NCI-H2081 treated with DMSO at 0.1 percent for 48 hours (cell line): ENCODE measurements at places on chromosomes 1 and 21.
A peak's percentile ranks its signal among the peaks of the same experiment; 100 is the strongest.

DNA sequence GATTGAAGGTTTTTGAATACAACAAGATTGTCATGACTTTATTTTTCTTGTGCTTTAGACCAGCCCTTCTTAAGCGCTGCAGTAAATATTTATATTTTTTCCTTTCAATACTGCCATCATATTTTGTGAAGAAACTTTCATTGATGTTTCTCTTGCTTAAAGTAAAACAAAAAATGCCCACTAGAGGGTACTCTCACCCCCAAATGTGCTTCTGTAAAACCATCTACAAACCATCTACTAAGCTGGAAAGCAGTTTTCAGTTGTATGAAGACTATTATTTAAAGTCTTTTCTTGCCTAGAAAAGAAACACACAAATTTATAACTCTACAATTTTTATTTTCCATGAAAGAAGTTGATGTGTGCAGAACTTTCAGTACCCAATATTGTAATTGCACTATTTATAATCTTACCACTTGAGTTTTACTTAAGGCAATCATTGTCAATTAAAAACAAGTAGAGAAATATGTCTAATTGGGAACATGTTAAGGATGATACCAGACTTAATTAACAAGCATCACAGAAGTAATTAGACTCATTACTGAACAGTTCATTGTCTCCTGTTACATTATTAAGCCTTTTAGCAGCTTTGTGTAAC, 10.7 kb downstream of the LEPR start:
- DNase-seq, result peak; percentile 6

GRCh38 chr21:45289655-45290515, 2.2 kb upstream of the POFUT2 start:
- DNase-seq, result no peak

GRCh38 chr1:65321879-65322278, 12.5 kb downstream of the DNAJC6 start:
- no peak for DNase-seq

- DNase-seq, result no peak
These were observed 924 bp upstream of the CAMSAP2 start for GRCh38 chr1:200737647-200738291.

DNA sequence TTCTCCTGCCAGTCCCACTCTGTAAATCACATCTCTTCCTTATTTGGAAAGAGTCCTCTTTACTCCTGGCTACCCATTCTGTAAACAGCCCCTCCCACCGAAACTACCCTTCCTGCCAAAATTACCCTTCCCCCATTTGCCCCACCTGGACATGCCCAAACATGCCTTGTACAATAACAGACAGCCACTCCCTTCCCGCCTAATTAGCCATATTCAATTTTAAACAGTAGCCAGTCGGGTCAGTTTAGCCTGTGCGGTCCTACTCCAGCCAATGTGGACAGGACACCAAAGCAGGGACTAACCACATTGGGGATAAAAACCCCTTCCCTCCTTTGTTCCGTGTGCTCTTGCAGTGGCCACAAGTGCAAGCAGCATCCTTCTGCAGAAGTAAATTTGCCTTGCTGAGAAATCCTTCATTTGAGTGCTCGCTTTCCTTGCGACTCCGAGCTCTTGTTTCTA, 56.3 kb upstream of the MAP10 start:
- DNase-seq, result no peak

GRCh38 chr1:154191990-154192461, at the start of gene TPM3:
Gene TPM3, minus strand, starts transcription at chr1:154192100. Its CDS starts 82 bp downstream, at chr1:154192018.
- no peak for DNase-seq

- DNase-seq, result no peak
These were observed 61.7 kb downstream of the LGR6 start for GRCh38 chr1:202255343-202255742.

DNA sequence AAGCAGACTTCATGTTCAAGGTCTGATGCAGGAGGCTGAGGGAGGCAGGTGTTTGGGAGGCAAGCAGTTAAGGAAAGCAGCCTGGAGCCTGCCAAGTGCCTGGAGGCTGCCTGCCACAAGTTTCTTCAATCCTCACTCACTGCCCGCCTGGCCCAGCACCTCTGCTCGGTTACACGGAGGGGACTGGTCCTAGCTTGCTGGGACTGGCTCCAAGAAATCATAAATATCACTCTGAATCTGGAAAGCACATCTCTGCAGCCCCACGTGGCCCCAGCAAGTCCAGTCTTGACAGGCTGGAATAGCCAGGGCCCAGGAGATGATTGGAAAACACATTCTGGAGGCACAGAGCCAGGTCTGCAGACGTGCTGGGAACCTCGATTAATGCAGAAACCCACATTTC, 83.9 kb downstream of the BCAR3 start:
- DNase-seq, result no peak

DNA sequence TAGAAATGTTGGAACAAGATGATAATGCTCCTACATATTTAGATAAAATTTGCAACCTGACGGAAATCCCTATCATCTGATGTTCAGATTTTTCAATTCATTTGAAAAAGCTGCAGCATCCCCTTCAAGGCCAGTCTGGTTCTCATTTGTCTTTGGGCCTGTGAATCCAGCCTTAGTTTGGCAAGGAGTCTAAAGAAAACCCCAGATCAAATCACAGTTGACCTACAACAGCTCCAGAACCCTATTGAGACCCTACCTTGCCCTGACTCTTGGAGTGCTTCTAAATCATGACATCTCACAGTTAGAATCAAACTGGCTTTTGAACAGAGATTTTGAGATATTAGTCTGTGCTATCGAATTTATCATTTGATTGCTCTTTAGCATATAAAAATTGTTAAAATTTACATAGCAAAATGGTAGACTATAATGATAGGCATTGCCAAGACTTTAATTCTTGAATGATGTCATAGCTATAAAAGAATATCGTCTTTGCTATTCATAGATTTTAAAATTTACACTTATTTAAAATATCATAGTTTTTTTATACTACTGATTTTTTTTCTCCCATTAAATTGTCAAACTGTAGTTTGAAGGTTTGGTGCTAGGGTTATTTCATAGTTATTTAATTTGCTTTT, 2.2 kb downstream of the PPP2R5A start:
- DNase-seq, result no peak

- no peak for DNase-seq
These were observed 2.3 kb downstream of the ATAD3C start for GRCh38 chr1:1451696-1452364.

DNA sequence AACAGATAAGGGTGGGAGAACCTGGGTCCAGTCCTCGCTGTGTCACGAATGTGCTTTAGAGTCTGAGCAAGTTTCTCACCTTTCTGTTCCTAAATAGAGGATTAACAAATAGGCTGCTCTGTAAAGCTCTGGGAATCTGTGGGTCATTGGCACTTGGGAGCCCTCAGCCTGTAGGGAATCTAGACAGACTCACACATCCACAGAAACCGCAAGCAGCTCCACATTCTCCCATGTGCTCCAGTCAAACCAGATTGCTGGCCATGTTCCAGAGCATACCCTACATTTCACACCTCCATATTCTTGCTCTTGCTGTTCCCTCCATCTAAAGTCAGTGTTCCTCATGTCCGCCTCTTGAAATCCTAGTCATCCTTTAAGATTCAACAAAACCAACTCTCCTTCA, 7.8 kb upstream of the AHCYL1 start:
- no peak for DNase-seq

GRCh38 chr1:175853681-175854080, 110.3 kb upstream of the TNR start:
- no peak for DNase-seq

- DNase-seq, result no peak
These were observed 19.7 kb upstream of the SFT2D2 start for GRCh38 chr1:168206111-168206510.
